Dermis blood vessel endothelial cell (primary cell): ENCODE measurements at places on chromosomes 3 and 15.

DNA sequence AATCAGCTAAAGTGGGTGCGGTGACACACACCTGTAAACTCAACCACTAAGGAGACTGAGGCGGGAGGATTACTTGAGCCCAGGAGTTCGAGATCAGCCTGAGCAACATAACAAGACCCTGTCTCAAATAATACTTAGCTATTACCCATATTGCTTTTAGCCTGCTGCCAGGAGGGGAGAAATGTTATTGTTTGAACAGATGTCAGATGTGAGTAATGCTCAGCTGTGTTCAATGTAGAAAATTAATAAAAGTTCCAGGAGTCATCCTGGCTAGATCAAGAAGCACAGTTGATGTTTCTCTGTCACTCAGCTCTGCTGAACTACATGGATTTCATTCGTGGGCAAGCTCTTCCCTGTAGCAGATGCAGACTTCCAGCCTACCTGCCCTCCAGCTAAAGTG, 22.2 kb downstream of the LSM3 start:
- peak; percentile 36 for DNase-seq

- DNase-seq: no peak
Measured at GRCh38 chr3:130990282-130990681, 36.3 kb downstream of the ASTE1 start.

DNA sequence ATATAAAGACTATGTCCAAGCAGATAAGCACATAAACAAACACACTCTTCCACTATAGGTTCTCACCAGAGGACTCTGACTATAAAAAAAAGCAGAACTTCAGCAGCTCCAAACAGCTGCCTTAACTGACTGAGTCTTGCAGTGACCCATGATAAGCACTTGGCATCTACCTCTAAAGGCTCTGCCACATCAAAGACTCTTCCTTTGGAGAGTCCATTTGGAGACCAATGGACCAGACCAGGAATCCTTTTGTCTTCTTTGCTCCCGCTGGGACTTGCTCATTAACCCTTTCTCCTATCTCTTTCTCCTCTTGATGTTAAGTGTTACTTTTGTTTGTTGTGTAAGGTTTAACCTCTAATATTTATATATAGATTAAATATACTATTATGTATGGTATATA, 424.1 kb downstream of the RSL24D1 start:
- DNase-seq: no peak

DNA sequence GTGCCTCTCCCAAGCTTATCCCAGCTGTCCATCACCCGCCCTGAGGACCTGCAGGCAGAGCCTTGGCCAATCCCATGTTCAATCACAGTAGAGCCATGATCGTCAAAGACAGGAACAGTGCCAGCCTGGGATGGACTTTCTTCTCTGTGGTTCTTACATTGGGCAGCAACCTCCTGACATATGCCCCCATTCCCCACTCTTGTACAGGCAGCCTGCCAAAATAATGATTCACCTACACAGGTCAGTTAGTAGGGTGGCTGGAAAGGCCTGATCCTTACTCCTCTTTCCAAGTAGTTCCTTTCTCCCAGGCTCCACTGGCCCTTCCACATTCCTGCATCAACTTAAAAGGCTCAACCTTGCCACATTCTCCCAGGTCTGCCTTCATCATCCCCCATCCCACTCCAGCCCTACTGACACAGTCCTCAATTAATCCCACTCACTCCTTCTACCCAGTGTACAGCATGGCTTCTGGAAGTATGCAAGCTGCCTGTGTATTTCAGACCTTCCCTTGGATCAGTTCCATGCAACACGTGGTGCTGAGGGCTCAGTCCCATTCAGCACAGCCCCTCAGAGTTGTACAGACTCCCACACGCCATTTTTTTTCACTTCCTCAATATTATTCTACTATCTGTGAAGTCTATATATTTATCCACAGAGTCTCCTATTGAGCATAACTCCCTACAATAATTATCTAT, 189.8 kb downstream of the NTRK3 start:
- no peak for DNase-seq

DNA sequence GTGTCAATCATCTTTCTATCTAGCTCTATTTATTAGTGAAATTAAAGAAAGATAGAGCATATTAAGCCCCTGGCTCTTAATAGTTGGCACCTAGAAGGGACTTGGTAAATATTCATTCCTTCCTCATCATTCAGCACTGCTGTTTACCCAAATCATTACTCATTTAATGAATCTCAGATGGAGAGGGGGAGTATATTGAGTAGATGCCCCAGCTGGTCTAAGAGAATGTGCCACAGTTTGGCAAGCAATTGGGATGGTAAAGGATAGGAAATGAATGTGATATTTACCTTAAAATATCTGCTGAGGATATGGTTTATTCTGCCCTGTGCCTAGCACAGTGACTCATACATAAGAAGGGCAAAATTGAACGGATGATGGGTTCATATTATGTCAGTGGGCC, 6.0 kb downstream of the IL1RAP start:
- DNase-seq: no peak

- peak; percentile 95 for DNase-seq
Measured at GRCh38 chr15:69413822-69414700, at the start of gene KIF23. KIF23 (plus strand) TSS chr15:69414349; CDS start chr15:69414466, 117 bp downstream.

- no peak for DNase-seq
Measured at GRCh38 chr3:156479604-156480003, 75.3 kb downstream of the SSR3 start.

- DNase-seq: no peak
Measured at GRCh38 chr3:169007145-169007544, 656.4 kb downstream of the MECOM start.

- DNase-seq: no peak
Measured at GRCh38 chr3:5138214-5138981, 16.3 kb downstream of the ARL8B start.

- DNase-seq: peak; percentile 92
Measured at GRCh38 chr3:128584412-128585020, 66.1 kb downstream of the RPN1 start.

- no peak for DNase-seq
Measured at GRCh38 chr15:31226021-31226420, 100.6 kb upstream of the KLF13 start.

DNA sequence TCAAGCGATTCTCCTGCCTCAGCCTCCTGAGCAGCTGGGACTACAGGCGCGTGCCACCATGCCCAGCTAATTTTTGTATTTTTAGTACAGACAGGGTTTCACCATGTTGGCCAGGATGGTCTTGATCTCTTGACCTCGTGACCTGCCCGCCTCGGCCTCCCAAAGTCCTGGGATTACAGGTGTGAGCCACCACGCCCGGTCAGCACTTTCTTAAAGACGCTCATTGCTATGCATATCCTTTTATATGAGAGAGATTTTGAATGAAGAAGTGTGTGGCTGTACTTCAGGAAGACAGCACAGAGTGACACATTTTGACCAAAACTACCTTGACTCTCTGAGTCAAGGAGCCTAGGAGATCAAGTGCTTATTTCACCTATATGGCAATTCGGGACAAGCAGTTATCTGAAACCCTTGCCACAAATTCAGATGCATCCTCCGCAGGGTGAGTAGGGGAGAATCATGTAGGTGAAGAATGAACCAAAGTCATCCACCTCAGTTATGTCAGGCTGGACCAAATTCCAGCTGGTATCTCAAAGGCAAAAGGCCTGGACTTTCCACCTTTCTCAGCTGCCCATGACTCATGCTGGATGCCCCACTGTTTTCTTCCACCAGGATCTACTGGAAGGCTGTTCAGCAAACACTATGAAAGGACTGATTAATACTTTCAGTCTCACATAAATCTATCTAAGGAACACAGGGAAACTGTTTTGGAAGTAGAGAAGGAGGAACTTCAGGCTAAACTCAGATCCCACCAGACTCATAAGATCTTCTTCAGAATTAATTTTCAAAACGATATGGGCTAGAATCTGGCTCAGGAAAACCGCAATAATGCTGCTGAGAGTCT, 31.9 kb downstream of the SUSD5 start:
- DNase-seq: peak; percentile 93

DNA sequence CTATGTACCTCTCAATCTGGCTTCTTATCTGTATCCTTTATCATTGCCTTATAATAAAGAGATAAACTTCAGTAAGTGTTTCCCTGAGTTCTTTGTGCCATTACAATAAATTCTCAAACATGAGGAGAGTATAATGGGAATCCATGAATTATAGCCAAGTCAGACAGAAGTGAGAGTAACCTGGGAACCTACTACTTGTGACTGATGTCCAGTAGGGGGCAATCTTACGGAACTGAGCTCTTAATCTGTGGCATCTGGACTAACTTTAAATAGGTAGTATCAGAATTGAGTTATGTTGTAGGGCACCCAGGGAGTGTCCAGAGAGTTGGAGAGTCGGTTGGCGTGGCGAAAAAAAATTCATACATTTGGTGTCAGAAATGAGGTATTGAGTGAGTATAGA, 542.6 kb downstream of the ZBBX start:
- DNase-seq: no peak

- DNase-seq: no peak
Measured at GRCh38 chr15:89745131-89745530, 5.9 kb downstream of the MESP1 start.

DNA sequence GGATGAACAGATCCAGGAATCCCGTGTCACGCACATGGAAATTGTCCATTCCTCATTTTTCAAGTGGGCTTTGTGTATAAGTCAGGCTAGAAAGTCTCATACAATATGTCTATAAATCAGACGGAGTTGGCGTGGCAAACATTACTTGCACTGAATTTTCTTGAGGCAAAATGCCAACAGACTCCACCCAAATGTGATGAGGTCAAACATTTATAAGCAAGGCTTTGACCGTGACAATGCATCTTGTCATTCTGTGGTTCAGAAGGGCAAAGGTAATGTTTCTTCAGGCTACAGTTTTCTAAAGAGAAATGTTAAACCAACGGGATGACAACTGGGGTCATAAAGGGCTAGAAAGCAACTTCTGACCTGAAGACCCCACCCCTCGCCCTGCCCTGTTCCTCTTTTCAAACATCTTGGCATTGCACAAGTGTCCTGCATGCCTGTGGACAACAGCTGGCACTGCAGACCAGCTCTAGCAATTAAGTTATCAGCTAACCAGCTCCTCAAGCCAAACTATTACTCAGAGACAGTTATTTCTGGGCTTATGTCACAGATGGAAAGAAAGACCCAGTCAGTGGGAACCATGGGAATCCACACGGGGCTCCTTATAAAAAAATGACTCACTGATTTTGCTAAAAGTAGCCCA, 36.5 kb upstream of the SPTBN5 start:
- DNase-seq: peak; percentile 79

DNA sequence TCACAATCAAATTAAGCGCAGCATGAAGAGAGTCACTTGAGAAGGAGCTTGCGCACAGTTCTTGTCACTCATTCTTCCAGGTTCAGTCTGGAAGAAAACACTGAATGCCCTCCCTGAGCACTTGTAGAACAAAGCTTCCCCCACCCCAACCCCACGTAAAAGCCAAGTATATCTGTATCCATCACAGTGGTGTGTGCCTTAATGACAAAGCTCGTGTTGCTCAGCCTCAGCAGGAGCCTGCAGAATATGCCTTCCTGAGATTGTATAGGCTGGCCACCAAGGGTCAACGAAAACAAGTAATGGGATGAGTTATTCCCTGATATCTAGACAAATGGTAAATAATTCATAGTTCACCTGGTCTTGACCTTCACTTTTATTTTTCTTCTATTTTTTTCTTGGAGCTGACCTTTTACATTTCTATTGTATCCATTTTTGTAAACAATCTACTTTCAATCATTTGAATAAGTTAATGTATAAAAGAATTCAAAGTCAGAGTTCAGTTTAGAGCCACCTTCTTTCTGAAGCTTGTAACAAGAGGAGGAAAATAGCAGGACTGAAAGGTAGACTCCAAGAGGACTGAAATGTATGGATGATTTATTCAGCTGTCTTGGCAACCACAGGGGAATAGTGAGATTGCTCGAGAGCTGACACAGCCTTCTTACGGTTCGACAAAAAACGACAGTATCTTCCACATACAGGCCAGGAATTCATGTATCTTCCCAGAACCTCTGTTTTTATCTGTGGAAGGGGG, 405.5 kb upstream of the TPM1 start:
- no peak for DNase-seq

- no peak for DNase-seq
Measured at GRCh38 chr15:55334371-55334770, 15.3 kb downstream of the PIGB start.

GRCh38 chr15:62637574-62637897, 405.0 kb upstream of the TPM1 start:
- no peak for DNase-seq

- no peak for DNase-seq
Measured at GRCh38 chr3:188839187-188839695, 332.5 kb upstream of the TPRG1 start.

- DNase-seq: no peak
Measured at GRCh38 chr3:58285334-58285733, 20.7 kb upstream of the RPP14 start.

GRCh38 chr3:169454060-169454317, 209.5 kb downstream of the MECOM start:
- DNase-seq: no peak

DNA sequence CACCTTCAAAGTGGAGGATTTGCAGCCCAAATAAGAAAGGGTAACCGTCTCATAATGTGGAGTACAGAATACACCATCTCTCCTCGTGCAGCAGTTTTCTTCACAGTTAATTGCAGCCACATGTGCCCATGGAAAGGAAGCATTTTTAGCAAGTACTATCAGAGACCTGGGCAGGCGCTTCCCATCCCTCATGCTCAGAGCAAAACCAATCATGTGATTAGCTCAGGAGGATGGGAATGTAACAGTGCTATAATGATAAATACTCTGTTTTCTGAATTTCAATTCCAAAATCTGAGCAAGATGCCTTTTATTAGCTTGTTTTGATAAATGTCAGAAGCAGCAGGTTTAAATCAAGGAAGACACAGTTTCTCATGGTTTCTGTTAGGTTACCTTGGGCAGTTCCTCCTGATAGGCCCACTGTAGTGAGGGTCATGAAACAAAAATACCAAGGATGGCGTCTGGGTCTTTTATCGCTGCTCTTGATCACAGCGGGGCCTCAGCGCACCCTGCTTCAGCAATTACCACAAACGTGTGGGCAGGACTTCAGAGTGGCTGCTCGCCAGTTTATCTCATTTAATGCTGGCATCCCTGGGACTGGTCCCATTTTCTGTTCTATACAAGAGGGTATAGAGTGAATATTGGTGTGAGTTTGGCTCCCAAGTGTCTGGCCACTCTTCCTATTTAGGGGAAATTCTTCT, 92.6 kb upstream of the VGLL4 start:
- DNase-seq: no peak

DNA sequence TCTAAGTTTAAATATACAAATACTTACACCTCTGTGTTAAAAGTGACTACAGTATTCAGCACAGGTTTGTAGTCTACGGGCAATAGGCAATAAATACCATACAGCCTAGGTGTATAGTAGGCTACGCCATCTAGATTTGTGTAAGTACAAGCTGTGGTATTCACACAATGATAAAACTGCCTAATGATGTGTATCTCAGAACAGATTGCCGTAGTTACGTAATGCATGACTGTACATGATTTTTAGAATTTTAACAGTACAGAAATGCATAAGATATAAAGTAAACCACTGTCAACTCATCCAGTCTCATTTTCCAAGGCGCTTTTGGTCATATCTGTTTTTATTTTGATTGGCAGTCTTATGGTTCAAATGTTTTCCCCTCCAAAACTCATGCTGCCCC, 365.7 kb downstream of the CTNNB1 start:
- no peak for DNase-seq

GRCh38 chr3:156252656-156253055, 132.3 kb downstream of the KCNAB1 start:
- DNase-seq: peak; percentile 9
